ENCODE measurements at places on chromosomes 3 and 15.
A peak's percentile ranks its signal among the peaks of the same experiment; 100 is the strongest.

DNA sequence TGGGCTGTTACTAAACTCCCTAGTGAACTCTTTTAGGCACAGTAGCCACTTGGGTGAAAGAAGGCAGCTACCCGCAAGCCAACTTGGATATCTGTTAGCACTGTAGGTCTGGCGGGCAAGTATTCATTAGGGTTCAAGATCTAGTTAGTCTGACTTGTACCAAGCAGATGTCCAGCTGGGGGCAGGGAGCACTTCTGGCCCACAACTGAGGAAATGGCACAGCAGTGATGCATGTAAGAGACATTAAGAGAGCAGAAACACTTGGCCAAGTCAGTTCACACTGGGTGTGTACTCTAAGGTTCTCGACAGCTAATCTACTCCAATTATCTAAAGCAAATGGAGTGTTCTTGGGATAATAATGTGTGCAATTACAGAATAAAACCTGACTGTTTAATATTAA is 131.7 kb downstream of the CTNNB1 start:
- no peak for DNase-seq

- no peak for DNase-seq
These were observed 128.4 kb downstream of the EEFSEC start for GRCh38 chr3:128281461-128282367.

DNA sequence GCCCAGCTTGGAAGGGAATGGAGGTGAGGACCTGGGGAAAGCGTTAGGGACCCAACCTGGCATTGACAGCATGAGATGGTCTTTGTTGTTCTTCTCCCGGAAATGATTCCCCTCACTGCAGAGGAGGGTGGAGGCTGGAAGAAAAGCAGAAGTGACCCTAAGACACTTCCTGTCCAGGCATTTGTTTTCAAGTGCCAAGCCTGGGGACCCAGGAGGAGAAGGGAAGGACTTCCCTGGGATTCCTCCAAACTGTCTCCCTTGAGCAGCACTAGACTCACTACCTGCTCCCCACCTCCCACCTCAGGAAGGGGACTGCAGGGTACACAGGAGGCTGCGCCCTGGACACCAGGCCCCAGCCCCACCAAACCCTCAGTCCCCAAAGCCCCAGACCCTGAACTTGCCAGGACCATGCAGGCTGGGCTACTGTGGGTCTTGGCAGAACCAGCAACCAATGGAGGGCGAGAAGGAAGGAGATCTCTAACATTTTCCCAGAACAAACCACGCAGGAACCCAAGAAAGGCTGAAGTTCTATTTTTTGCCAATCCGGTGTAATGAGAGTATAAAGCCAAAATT is 9.8 kb upstream of the VIPR1 start:
- no peak for DNase-seq

DNA sequence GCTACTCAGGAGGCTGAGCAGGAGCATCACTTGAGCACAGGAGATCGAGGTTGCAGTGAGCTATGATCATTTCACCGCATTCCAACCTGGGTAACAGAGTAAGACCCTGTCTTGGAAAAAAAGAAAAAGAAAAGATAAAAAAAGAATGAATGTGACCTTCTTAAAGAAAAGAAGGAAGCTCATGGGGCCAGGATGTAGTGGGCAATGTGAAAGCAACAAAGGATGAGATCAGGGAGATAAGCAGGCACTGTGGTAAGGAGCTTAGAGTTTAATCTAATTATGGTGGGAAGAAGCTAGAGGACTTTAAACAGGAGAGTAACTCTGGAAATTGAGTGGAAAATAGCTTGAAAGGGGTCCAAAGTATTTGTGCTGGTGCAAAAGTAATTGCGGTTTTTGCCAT is 231.6 kb upstream of the UBE2E2 start:
- no peak for DNase-seq

GRCh38 chr3:128922804-128923459 is 43.5 kb downstream of the ACAD9 start:
- DNase-seq = no peak

GRCh38 chr3:4780545-4780957 is 198.7 kb upstream of the BHLHE40 start:
- DNase-seq = no peak

- no peak for DNase-seq
These were observed 21.9 kb upstream of the APH1B start for GRCh38 chr15:63255489-63255990.

DNA sequence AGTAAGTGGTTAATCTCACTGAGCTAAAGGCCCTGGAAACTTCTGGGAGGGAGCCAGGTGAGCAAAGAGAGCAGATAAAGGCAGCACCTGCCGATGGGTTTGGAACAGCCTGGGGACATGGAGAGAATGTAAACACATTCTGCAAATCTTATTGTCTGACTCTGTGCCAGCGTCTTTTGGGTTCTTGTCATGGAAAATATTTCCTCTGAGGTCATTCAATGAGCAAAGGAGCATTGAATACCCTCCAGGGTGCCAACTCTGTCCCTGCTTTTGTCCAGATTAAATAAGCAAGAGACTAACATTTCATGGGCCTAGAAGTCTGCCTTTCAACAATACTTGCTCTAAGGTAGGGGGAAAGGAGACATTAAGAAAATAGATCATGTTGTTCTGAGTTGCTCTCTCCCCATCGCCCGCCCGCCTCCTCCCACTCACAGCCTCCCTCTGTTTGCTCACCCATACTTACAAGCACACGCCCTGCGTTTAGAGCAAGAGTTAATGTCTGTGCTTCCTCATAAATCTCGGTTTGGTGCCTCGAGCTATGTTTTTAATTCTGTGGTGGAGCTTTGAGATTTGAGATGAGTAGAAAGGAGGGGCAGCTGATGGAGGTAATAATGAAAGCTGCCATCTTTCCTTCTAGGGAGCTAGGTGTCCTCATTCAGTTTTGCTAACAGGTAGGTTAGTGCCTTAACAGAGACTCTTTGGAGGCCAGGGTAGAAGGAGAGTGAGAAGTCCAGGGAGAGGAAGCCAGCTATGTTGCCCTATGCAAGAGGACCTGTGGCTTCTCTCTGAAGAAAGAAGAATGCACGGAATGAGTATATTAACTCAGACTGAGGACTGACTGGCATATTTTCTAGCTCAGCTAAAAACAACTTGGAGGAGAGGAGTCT is 132.9 kb downstream of the TPRG1 start:
- no peak for DNase-seq

DNA sequence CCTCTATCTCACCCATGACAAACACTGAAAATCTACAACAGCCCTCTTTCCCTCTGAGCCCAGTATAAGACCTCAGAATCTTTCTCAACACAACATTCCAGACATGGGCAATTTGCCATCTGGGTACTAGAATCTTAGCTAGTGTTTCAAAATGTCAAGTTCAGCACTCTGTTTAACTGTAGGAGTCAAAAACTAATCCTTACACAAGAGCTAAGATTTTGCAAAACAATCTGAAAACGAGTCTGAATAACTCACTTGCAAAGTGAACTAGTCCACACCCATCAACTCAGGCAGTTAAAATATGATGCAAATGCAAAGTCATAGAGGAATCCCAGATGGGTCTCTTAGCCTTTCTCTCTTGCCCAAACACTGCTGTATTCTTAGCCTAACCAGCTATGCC is 67.8 kb downstream of the GPR176 start:
- DNase-seq = no peak

DNA sequence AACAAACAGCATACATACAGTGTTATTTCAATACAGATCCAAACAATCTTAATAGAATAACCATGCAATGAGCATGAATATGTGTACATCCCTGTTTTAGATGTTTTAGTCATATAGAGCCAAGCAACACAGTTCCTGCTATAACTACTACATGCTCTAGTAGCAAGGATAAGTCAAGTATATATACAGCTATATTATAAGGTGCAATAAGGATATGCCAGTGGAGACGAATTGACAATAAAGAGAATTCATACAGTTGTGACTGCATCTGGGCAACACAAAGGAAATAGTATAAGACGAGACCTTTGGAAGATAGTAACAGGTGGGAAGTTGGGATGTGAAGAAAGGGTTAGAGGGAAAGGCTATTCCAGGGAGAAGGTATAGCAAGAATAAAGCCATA is 103.4 kb downstream of the TPRG1 start:
- DNase-seq = no peak

GRCh38 chr3:3665961-3666640 is 133.1 kb upstream of the LRRN1 start:
- DNase-seq = no peak

- DNase-seq = no peak
These were observed 49.6 kb downstream of the ECT2 start for GRCh38 chr3:172800156-172800555.

GRCh38 chr15:33344530-33344929 is 33.8 kb downstream of the RYR3 start:
- no peak for DNase-seq

- no peak for DNase-seq
These were observed 489.7 kb downstream of the MAGI1 start for GRCh38 chr3:65548848-65549625.

DNA sequence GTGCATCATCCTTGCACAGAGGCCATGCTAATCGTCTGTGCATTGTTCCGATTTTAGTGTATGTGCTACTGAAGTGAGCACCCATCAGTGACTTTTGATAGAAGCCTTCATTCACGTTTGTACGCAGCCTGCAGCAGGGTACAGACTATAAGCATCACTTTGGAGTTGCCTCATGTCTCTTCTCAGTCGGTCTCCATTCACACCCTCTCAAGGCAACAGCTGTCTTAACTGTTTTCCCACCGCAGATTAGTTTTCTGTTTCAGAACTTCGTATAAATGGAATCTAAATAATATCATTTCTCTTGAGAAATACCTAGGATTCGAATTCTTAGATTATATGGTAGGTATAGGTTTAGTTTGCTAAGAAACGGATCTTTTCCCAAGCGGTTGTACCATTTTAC is 143.2 kb downstream of the KLHL25 start:
- no peak for DNase-seq

GRCh38 chr15:44909423-44909822 is 47.1 kb upstream of the TERB2 start:
- no peak for DNase-seq

- no peak for DNase-seq
These were observed 6.0 kb upstream of the RPL39L start for GRCh38 chr3:187145149-187145895.

- DNase-seq = peak; percentile 23
These were observed 63.2 kb downstream of the AKAP13 start for GRCh38 chr15:85443593-85444087.

DNA sequence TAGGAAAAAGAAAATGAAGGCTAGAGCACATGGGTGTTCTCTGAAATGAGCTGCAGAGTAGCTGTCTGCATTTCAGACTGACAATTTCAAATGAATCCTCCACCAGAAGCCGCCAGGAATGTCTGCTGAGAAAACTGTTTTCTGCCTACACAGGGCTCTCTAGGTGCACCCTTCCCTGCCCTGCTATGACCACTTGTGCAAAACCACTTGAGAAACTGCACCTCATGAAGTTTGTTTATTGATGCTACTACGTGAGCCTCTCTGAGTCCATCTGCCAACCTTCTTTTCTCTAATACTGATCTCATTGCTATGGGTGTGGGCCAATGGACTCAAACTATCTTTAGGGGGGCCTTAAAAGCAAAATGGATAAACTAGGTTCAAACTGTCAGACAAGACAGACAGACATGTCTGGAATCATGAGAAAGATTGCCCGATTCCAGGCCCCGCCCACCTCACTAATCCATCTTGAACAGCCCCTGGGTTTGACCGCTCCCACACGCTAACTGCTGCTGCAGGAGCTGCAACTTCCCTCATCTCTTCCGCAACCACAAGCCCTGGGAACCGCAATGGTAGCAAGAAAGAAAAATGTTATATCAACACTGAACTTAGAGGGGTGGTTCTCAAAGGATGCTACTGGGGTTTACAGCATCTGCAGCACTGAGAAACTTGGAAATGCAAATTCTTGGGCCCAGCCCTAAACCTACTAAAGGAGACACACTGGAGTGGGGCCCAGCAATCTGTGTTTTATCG is 9.0 kb upstream of the CD47 start:
- no peak for DNase-seq

- DNase-seq = no peak
These were observed 1.3 kb upstream of the TP63 start for GRCh38 chr3:189629803-189630455.

DNA sequence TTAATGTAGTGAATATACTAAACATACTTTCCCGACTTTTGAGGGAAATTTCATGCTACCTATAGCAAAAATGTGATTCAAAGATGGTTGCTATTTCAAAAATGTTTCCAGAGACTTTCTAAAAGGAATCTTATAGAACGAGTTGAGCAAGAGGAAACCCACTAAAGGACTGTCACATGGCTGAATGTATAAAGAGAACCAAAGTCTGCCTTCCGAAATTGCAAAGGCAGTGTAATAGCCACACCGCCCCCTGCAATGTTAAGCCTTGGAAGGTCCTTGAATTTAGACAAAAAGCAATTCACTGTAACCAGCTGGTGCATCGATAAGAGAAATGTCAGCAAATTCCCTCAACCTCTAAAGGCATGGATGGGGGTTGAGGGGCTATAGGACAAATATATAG is 142.8 kb downstream of the CHL1 start:
- DNase-seq = no peak

DNA sequence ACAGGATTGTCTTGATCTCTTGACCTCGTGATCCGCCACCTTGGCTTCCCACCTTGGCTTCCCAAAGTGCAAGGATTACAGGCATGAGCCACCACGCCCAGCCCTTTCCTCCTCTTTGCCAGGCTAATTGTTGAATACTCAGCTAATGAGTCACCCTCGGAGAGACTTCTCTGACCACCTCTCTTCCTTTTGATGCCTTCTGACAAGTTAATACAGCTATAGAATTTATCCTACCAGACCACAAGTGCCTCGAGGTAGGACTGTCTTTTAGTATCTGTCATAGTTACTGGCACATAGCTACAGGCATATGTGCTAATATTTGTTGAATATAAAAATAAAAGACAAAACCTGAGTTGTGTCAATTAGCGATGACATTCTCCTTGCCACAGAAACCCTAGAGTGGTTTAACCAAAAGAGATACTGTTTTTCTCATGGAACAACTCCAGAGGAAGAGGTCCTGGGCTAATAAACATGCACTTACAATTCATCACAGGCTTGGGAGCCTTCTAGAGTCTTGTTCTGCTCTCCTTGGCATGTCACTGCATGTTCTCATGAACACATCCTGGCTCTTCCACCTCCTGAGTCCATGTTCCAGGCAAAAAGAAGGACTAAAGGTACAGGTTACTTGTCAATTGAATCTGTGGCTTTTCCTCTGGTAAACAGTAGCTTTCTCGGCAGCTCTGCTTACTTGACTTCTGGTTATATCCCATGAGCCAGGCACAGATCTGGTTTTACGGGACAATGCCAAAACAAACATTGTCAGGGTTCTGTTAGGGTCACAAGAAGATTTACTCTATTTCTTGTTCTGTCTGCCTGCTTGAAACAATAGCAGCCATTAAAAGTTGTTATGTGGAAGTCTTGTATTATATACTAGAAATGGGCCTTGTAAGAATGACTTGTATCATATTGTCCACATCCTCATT is 332.3 kb downstream of the THSD4 start:
- DNase-seq = peak; percentile 95

DNA sequence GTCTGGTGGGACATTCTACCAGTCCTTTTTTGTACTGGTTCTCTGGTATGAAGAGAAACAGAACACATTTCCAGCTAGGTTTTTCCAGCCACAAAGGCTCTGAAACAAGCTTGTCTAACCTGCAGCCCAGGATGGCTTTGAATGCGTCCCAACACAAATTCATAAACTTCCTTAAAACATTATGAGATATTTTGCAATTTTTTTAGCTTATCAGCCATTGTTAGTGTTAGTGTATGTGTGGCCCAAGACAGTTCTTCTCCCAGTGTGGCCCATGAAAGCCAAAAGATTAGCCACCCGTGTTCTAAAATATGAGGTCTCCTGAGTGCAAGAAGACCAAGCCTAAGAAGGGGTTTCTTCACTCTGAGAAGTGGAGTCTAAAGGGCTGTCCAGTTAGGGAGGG is 18.4 kb upstream of the TIMP4 start:
- no peak for DNase-seq

All from keratinocyte (primary cell).